GM19239 (cell line): ENCODE measurements at places on chromosomes 3 and 15.

- DNase-seq = no peak
These were observed 63.2 kb upstream of the BCL6 start for GRCh38 chr3:187808527-187808895.

GRCh38 chr15:45197512-45197911 is 9.7 kb upstream of the SHF start:
- no peak for DNase-seq

- DNase-seq = no peak
These were observed 544.6 kb upstream of the LMCD1 start for GRCh38 chr3:7957024-7957423.

DNA sequence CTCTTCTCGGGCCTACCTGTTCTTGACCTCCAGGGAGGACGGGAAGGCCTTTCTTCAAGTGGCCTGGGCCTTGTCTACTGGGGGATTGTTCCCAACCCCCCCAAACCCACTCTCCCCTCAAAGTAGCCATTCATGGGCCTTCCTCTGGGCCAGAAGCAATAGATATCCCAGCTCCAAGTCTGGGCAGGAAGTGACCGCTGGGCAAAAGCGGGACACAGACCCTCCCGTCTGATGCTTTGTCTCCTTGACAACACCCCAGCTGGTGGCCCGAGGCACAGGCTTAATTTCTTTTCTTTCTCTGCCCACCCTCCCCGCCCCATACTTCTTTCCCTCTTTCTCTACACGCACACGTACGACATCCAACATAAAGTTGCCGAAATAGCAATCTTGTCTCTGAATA is 41.4 kb upstream of the FEZF2 start:
- DNase-seq = no peak

DNA sequence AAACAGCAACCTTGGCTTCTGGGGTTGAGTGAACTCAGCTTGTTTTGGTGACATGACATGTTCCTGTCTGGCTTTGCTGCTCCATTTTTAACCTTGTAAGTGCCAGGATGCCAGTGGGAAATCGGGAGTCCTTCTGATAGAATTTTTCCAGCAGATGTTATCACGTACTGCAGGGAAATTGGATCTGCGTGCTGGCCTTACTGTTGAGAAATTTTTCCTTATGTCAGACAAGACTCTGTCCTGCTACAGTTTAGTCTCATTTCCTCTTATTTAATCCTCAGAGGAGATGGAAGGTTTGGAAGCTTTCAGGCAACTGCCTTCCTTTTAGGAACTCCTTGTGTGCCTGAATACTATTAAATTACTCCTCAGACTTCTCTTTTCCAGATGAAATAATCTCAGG is 80.6 kb downstream of the PGPEP1L start:
- DNase-seq = no peak
